Esophagus squamous epithelium (tissue), 5 donors: ENCODE measurements at places on chromosomes 3 and 15. TPM values are rescaled to one million over a fixed set of nuclear protein-coding genes. Genes with fewer than 3 reads are reported as not detected.

GRCh38 chr3:16797831-16798230 lies 86.9 kb upstream of the PLCL2 start:
- DNase-seq: no peak

DNA sequence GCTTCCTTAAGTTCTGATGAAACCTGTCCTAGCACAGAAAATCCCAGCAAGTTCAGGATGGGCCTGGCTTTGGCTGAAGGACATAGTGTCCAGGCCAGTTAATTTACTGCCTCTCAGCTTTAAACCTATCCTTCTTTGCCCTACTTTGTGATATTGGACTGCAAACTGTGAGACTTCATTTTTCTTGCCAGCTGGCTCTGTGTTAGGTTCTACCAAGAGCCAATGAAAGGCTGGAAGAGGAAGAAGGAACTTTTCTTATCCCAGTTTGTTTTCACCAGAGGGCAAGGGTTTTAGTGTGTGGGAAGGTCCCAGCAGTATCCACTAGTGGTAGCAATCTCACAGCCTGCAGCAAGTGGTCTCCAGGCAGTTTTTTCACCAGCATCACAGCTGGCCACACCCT lies 18.2 kb downstream of the DCUN1D1 start:
- DNase-seq: no peak

DNA sequence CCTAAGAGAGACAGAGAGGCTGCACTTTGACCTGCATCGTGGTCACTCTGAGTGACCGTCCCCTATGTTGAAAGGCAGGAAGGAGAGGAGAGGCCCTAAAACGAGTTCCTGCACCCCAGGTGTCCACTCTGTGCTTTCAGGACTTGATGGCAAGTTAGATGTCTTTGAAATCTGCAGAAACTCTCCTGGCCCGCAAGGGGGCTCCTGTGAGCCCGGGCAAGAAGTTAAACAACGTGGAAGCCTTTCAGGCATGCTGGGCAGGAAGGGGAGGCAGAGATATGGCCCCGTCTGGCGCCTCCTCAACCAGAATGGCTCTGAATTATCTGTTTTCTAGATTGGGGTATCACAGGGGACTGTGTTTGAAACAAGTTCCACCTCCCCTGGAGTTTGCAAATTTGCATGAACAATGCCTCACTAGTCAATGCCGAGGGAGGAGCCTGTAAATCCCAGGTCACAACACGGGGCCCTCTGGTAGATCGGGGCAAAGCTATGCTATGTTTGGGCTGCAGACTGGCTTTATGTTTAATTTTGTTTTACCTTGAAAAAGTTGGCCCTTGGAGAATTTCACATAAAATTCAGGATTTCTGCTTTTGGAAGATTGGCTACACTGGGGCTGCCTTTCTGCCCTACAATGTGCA lies 9.8 kb downstream of the CTXND1 start:
- no peak for DNase-seq

- no peak for DNase-seq
Measured at GRCh38 chr15:59138243-59138642, 33.3 kb downstream of the CCNB2 start.

DNA sequence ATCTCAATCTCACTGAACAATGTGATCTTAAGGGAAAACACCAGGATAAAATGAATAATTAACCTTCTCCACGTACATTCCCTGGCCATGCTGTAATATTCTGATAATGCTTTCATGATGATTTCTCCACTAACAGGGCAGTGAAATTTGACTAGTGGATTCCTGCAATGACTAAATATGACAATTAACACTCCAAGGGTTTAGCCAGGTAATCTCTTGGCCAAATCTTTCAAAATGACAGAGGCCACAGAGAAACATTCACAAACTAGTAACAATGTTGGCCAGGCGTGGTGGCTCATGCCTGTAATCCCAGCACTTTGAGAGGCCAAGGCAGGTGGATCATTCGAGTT lies 31.7 kb upstream of the ST8SIA2 start:
- no peak for DNase-seq

- DNase-seq: no peak
Measured at GRCh38 chr3:106431721-106432120, 562.9 kb upstream of the CBLB start.

GRCh38 chr15:76339305-76340197 lies 3.0 kb downstream of the ISL2 start:
- DNase-seq: no peak

DNA sequence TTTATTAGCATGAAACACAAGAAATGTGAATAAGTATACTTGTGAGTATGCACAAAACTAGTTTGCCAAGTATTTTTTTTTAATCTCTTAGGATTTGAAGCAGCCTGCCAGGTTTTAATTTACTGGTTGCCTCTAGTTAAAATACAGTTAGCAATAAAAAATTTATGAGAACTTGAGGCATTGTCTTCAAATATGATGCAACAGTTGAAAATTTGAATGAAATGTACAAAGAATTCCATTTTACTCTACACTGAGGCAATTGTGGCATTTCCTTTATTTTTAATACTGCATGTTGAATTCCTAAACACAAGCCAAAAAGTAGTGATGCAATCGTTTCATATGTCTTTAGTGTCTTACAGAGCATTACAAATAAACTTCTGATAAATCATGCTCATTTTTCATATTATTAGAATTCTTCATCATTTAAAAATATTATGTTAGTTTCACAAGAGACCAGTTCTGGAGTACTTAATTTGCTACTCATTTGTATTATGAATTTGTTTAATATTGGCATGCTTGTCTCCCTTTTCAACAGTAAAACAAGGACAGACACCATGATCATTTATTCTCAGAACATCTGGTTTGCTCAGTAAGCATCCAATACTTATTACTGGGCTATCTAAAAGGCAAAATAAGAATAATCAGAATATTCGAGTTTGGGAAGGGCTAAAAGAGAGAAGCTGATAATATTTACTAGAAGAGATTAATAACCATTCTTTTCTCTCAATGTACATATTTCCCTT lies 124.8 kb upstream of the PTX3 start:
- no peak for DNase-seq

Gene ABCF3
- total RNA-seq: 31.4 TPM

Gene TMEM41A
- total RNA-seq: 24.8 TPM

Gene CHRM5
- total RNA-seq: not detected

Gene KIF15
- total RNA-seq: 9.1 TPM
